CD8-positive, alpha-beta T cell (primary cell): ENCODE measurements at places on chromosomes 1 and 21.

DNA sequence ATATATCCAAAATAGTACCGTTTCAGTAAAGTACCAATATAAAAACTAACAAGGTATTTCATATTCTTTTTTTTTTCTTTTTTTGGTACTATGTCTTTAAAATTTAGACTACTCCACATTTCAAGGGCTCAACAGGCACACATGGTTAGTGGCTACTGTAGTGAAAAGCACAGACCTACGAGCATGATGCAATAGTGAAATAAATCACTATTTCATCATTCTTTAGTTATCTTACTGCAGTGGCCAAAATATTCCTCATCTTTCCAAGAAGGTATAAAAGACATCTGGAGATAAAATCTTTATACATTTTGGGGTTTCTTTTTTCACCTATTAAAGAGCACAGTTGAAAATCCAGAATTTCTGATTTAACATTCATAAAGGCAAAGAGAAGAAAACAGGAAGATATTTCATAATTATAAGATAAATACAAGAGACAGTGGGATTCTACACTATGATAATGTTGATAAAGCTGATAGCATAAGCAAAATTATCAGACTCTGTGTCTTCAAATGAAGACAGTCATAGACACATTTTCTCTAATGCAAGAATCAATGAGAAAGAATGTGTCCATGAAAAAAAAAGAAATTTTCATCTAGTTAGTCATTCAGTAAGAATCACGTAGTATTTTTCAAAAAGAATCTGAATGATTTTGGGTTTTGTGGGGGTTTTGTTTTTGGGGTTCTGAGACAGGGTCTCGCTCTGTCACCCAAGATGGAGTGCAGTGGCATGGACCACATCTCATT is 41.9 kb downstream of the CEP170 start:
- DNase-seq: no peak

DNA sequence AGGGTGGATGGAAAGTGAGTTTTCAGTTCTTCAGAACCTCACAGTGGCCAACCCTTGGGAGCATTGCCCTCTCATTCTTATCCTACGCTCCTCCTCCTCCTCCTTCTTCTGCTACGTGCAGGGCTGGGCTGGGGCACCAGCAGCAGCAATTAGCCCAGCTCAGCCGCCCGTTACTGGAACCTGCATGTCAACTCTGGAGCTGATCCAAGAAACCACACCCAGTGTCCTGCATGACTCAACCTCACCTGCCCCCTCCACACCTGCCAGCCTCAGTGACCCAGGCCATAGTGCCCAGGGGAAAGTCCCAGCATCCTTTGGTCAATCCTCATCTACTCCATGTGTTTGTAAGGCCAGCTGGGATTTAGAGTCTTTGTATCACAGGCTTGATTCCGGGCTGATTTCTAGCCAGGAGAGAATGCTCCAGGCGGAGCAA is 12.6 kb downstream of the ELF3 start:
- no peak for DNase-seq

- DNase-seq: no peak
These were observed 11.7 kb downstream of the USP25 start for GRCh38 chr21:15741510-15741909.

GRCh38 chr21:45234965-45235364 is 52.7 kb downstream of the POFUT2 start:
- DNase-seq: no peak

DNA sequence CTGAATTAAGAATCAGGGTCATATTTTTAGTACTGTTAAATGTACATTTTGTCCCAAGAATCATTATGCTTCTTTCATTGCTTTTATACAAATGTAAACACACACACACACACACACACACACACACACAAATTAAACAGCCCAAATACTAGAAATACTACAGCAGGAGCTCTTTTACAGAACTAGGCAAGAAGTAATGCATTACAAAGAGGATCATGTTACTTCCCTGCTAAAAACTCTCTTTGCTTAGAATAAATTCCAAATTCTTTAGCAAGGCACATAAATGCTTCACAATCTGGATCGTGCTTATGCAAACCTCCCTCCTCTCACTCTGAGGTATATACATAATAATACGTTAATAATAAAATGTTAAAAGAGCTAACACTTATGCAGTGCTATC is 720.4 kb upstream of the ADGRL4 start:
- no peak for DNase-seq

GRCh38 chr1:53274026-53274425 is 35.7 kb upstream of the MAGOH start:
- DNase-seq: no peak

GRCh38 chr1:28286111-28286510 is 26.8 kb downstream of the SESN2 start:
- DNase-seq: no peak

DNA sequence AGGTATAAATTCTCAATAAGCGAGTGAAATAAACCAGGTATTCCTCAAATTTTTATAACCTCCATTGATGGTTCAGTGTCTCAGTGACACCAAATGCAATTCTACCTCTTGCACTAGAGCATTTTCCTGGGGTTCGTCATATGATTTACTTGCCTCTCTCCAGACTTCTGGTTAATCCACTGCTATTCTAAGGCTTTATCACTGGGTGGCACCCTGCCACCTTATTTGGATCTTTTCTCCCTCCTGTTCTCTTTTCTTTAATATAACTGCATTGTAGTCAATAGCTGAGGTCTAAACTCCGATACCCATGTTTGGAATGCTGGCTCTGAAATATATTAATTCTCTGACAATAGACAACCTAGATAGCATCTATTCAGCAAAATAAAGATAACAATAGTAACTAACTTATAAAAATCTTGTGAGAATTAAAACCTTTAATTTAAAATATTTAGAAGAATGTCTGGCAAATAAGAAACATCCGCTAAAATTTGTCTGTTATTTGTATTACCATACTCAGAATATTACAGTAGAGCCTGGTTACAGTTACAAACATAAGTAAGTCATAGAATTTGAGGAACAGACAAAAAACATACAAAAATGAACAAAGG is 436.4 kb downstream of the PLA2G4A start:
- DNase-seq: no peak

DNA sequence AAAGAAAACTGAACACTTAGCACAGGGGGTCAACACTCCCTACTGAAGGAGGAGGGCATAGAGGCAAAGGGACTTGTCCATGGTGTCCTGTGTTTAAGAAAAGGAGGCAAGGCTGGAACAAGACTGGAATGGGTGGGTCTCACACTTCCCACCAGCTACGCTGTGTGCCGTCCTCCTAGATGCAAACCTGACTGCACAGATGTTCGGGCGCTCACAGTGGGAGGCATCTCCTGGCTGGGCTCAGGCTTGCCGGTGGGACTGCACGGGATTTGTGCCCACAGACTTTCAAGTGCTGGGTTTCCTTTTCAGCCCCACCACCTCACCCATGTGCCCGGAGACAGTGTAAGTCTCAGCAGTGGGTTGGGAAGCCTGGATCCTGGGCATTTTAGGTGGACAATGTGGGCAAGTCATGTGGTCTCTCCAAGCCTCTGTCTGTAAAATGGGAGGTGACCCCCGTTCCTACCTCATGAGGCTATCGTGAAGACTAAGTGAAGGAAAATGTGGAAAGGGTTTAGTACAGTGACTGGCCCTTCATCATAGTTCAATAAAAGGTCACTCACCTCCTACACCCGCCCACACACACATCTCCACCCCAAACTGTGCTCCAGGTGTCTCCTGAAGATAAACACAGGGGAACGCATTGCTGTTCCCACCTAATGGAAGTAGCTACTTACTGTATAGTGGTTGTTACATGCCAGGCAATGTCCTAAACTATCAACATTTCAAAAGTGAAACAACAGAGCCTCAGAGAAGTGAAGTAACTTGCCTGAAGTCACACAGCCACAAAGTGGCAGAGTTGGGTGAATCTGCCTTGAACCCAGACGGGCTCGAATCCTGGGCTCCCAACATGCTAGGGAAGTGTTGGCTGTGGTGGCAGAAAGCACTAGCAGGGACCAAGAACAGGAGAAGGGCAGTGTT is 36.0 kb downstream of the ATP1A1 start:
- no peak for DNase-seq

GRCh38 chr21:41367945-41368734 is 6.3 kb downstream of the MX2 start:
- DNase-seq: no peak

GRCh38 chr1:37621326-37621870 is 13.3 kb downstream of the RSPO1 start:
- DNase-seq: no peak

GRCh38 chr21:46173573-46173972 is 10.7 kb downstream of the SPATC1L start:
- no peak for DNase-seq

GRCh38 chr1:50488876-50489275 is 65.6 kb upstream of the DMRTA2 start:
- no peak for DNase-seq

DNA sequence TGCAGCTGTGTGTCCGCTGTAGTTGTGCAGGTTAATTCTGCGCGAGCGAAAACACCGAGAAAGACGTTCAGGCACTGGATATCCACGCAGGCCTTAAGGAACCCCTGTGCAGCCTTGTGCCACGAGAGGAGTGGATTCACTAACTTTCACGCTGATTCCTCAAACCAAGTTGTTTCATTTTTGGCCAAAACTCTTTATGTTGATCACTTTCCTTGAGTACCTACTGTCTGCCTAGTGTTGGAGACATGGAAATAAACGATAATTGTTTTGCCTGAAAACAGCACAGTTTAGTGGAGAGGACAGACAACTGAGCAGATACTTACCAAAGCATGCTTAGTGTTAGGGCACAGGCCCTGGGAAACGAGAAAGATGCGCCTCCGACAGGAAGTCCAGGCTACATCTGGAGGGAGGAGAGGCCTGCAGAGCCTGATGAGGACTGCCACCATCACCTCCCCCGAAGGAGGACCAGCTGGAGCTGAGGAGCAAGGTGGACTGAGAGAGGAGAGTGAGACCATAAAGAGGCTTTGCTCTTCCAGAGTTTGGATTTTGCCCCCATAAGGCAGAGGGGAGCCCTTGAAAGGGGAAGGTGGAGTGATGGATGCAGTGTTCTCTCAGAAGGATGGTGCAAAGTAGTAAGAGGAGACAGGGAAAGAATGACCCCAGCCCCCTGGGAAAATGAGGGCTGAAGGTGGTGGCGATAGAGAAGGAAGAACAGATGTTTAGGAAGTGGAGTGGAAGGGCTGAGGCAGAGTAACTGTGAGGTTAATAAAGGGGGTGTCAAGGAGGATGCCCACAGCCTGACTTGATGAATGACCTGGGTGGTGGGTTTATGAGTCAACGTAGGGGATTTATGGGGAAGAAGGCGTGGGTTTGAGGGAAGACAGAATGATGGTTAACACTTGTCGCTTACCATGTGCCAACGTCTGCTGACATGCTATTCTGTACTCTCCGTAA is 956 bp upstream of the SCAF4 start:
- peak; percentile 14 for DNase-seq

GRCh38 chr1:91734761-91735160 is 151.2 kb downstream of the TGFBR3 start:
- no peak for DNase-seq

GRCh38 chr1:159054427-159054826 is 22.1 kb downstream of the AIM2 start:
- DNase-seq: no peak

- no peak for DNase-seq
These were observed 111.6 kb downstream of the MATN1 start for GRCh38 chr1:30611741-30612309.

GRCh38 chr21:18603980-18604379 is 200.4 kb upstream of the TMPRSS15 start:
- no peak for DNase-seq

- DNase-seq: no peak
These were observed 5.8 kb upstream of the AHDC1 start for GRCh38 chr1:27609618-27610240.

DNA sequence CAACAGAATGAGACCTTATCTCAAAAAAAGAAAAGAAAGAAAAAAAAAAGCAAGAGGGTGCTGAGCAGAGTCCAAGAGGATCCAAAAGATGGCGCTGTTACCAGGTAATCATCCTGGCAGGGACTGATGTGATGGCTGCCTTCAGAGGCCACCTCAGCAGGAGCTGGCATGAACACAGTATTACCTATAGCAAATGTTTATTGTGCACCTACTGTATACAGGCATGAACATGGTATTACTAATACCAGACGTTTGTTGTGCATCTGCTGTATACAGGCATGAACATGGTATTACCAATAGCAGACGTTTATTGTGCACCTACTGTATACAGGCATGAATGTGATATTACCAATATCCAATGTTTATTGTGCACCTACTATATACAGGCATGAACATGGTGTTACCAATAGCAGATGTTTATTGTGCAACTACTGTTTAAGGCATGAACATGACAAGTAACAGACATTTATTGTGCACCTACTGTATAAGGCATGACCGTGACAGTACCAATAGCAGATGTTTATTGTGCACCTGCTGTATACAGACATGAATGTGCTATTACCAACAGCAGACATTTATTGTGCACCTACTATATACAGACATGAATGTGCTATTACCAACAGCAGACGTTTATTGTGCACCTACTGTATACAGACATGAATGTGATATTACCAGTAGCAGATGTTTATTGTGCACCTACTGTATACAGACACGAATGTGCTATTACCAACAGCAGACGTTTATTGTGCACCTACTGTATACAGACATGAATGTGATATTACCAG is 115.1 kb upstream of the TMEM51 start:
- no peak for DNase-seq

- DNase-seq: no peak
These were observed 283.1 kb downstream of the LMX1A start for GRCh38 chr1:165073185-165074007.
